Stimulated activated CD4-positive, alpha-beta T cell treated with anti-CD3 and anti-CD28 coated beads, Interleukin-15, amount 100 ng/mL, for 1 hour (primary cell): ENCODE measurements at places on chromosomes 4 and X.

DNA sequence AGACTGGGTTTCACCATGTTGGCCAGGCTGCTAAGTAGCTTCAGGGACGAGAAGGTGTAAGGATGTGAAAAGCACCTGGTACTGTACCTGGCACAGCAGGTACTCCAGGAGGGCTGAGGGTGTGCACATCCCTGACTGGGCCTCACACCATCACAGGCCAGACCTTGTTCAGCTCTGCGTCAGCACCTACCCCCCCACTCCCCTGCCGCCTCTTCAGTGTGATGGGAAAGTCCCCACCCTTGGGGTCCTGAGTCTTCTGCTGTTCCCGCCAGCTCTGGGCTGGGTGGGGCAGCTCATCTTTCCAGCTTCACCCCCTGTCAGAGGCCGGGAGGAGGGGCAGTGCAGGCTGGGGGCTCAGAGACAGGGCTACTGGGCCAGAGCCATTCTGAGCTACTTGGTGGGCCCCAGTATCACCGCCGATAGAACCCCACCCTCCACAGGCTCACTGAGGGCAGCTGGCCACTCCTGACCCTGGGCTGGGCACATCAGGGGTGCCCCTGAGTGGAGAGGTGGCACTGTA lies 6.7 kb upstream of the SH3BP2 start:
- DNase-seq = peak; percentile 66

GRCh38 chr4:20724915-20725314 lies 24.7 kb downstream of the PACRGL start:
- no peak for DNase-seq

- DNase-seq = peak; percentile 18
Measured at GRCh38 chrX:102345916-102346315, 93.9 kb downstream of the NXF2B start.

GRCh38 chrX:14361435-14361834 lies 167.9 kb upstream of the GLRA2 start:
- no peak for DNase-seq

DNA sequence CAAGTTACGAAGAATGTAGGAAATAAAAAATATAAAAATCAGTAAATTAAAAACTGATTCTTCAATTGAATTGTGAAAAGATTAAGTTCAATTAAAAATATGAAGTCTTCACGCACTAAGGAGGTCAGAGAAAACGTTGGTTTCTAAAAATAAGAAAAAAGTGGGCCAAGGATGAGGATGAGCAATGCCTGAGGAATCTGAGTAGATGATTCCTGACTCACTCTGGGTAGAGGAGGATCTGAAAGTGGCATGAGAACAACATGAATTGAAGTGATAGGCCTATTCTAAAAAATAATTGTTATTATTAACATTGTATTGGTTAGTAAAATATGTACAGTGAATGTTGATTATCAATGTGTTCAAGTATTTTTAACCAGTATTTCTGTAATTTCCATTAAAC lies 444.2 kb downstream of the GRIA2 start:
- DNase-seq = no peak

DNA sequence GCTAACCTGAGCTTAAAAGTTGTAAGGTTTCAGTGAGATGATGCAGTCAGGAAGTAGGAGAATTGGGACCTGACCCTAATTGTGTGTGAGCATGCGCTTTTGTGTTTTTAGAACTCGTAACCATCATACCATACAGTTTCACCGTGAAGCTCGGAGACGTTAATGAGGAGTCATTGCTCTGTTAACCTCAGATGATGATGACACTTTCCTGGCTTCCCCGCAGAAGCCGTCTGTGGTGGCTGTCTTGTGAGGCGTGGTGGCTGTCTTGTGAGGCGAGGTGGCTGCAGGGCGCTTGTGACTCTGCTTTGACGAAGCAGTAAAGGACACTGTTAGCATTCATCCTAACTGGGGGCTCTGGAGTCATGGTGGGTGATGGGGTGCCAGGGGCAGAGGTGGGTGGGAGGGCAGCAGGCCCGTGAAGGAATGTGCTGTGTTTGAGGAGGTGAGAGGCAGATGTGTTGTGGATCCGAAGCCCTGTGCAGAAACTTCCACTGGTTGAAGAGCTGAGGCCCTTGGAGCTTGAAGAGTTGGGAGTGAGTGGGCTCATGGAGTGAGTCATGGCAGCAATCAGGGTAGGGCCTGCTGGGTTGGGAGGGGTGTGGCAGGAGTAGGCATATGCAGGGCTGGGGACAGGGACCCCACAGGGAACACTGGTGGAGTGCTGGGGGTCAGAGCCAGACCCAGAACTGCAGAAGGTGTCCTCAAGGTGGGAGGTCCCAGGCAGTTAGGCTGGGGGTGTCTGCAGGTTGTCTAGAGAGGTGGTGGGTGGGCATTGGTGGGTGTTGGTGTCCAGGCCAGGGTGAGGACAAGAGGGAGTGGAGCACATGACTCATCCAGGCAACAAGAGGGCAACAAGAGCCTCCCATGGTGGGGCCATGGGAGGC lies 57.4 kb downstream of the NSD2 start:
- no peak for DNase-seq

DNA sequence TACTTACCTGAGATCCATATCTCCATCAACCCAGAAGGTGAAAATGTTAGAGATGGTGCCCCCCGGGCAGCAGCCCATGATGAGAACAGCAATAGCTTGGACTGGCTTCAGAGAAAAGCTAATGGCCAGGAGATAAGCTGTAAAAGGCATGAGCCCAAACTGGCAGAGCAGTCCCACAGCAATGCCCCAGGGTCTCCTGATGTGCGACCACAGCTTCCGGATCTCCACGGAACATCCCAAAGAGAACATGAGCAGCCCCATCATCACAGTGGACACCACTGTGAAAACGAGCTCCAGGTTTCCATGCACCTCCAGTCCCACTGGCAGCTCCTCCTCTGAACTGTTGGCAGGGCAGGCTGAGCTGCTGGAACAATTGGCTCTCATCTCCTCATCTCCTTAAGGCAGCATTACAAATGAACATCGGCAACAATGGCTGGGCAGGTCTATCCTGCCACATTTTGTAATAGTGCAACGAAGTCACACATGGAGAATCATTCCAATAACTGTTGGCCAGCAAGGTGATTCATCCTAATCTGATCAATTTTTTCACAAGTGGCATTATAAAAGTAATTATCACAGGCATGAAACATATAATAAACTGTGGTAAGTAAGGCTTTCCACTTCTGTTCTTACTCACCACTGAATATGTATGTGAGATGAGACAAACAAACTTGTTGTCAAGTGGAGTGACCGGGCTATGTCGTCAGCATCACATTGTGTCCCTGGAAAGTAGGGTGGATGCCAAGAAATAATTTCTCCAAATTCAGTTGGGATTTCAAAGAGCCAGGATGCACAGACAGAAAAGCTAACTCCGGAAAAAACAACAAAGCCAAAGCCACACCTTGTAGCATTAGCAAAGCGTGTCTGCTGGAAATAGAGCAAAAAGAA lies at the start of gene SLC10A6:
Gene SLC10A6, minus strand, starts transcription at position 653 of the 888 bp plus-strand sequence. Its CDS starts 269 bp downstream, at position 384.
- no peak for DNase-seq

GRCh38 chr4:139176302-139177048 lies 543 bp downstream of the ELF2 start:
- DNase-seq = peak; percentile 35

DNA sequence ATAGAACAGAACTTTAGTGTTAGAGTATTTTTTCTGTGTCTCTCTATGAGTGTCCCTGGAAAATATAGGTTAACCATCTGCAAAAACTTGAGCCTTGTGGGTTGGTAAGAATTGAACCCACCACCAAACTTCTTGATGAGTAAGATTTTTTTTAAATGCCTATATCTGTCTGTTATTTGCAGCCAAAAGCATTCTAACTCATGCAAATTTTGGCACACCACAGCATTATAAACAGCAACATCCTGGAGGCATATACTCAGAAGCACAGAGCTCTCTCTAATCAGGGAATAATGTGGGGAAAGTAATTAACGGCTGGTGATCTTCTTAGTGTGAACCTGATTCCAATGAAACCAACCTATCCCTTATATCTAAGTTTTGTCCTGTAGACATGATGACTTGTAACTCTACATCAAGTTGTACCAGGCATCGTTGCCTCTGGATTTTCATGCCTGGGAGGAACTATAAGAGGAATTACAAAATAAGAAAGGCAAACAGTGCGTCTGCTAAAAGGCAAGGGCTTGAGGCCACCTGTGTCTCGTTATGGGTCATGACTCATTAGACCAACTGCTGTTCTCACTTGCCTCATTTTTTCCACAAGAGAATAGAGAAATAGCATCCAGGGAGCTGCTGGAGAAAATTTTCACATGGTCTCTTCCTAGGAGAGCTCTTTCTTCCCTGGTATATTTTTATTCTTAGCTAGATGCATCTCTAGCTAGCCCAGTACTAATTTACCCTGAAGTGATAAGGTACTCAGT lies 202.4 kb downstream of the CHIC2 start:
- no peak for DNase-seq

- DNase-seq = no peak
Measured at GRCh38 chr4:58760737-58761136, 1650.6 kb upstream of the IGFBP7 start.

DNA sequence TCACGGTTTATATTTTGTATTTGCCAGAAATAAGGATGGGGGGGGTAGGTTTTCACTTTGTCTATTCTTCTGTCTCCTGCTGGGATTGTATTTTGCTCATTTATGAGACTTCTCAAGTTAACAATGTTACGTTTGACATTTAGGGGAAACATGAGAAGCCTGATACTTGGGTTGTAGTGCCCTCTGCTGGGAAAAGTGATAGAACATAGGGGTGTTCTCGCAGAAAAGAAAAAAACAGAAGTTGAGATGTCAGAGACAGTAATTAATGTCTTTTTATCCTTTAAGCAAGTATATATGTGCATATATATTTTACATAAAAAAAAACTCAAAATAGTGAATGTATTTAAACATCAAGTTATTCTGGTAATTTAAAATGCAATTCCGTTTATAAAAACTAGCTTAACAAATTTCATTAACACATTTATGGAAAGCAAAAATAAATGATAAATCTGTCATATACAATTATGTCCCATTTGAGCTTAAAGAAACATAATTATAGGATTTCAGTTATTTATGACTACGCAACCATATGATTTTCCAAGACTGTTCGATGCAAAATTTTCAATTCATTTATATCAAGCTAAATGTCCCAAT lies 46.0 kb upstream of the TMPRSS11F start:
- DNase-seq = no peak

DNA sequence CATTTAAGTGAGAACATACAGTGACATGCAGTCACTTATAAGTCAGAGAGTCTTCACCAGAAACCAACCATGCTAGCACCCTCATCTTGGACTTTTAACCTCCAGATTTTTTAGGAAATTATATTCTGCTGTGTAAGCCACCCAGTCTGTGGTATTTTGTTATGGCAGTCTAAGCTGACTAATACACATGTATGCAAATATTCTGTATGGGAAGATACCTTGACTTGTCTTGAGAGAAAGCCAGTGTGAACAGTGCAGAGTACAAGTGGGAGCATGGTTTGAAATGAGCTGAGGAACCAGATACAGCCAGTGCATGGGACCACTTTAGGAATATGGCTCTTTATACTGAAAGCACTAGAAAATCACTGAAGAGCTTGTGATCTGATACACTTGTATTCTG lies 110.4 kb upstream of the MAP9 start:
- no peak for DNase-seq
